CD4-positive, alpha-beta memory T cell (primary cell): ENCODE measurements at places on chromosomes 3 and 15. TPM values are rescaled to one million over a fixed set of nuclear protein-coding genes. Genes with fewer than 3 reads are reported as not detected.

Gene SEC11A
- 129 TPM for polyA plus RNA-seq

Gene CCR8
- polyA plus RNA-seq = 12.3 TPM

Gene GOLGA8T
- not detected for polyA plus RNA-seq

Gene VILL
- polyA plus RNA-seq = 13.4 TPM

Gene TIMP4
- not detected for polyA plus RNA-seq

Gene CHST2
- 0.71 TPM for polyA plus RNA-seq

Gene CIB2
- polyA plus RNA-seq = 0.56 TPM

Gene ACKR2
- polyA plus RNA-seq = not detected

Gene DUOXA1
- not detected for polyA plus RNA-seq

Gene ALDH1A3
- not detected for polyA plus RNA-seq

Gene DET1
- 1.1 TPM for polyA plus RNA-seq

Gene GOLGA8J
- polyA plus RNA-seq = not detected

Gene PARP3
- polyA plus RNA-seq = 5.6 TPM

Gene DLG1
- 21.4 TPM for polyA plus RNA-seq

Gene SPINT1
- polyA plus RNA-seq = 4.0 TPM

Gene DAPK2
- 0.93 TPM for polyA plus RNA-seq

Gene GUCA1C
- polyA plus RNA-seq = not detected

Gene MEX3B
- not detected for polyA plus RNA-seq

Gene IL16
- 332 TPM for polyA plus RNA-seq

Gene UROC1
- not detected for polyA plus RNA-seq

Gene HSPBAP1
- 11.9 TPM for polyA plus RNA-seq

Gene SAMD7
- polyA plus RNA-seq = not detected

Gene KCTD6
- 15.3 TPM for polyA plus RNA-seq

Gene PLA2G4D
- not detected for polyA plus RNA-seq

Gene RARRES1
- not detected for polyA plus RNA-seq

Gene SKOR1
- polyA plus RNA-seq = not detected
